Right lung (tissue), 10 donors: ENCODE measurements at places on chromosomes 3 and 15. TPM values are rescaled to one million over a fixed set of nuclear protein-coding genes. Genes with fewer than 3 reads are reported as not detected.

DNA sequence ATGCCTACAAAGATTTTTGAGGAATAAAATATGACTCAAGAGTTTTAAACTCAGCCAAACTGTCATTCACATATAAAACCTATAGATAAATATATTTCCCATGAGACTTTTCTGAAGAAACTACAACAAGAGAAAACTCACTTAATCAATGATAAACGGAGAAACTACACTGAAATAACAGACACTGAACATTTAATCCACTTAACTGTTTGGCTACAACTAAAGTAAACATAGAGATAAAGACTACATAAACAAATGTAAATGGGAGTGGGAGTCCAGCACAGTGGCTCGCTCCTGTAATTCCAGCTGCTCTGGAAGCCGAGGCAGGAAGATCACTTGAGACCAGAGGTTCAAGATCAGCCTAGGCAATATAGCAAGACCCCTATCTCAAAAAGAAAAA lies 79.2 kb downstream of the MEX3B start:
- DNase-seq, result no peak

GRCh38 chr3:128133273-128133883 lies 9.8 kb upstream of the RUVBL1 start:
- no peak for DNase-seq

- DNase-seq, result no peak
Observed at GRCh38 chr3:13880811-13881156, 913 bp upstream of the WNT7A start.

FRMD4B gene
- polyA plus RNA-seq, result 52.6 TPM

DNA sequence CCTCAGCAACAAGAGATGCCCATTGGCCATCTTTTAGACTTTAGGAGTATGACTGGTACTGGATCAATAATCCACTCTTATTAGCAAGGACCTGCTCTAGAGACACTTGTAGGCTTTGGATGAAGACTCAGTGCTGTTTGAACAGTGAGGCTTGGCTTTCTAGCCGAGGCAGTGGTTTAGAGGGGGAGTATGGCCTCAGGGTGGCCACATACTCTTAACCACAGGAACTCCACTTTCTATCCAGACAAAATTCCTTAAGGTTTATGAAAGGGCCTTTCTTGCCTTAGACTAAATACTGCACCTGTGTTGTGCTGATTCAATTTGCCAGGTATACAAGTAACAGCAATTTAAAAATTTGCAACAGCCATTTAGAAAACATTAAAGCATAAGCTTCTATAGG lies 1046.3 kb downstream of the DIPK2A start:
- no peak for DNase-seq

DNA sequence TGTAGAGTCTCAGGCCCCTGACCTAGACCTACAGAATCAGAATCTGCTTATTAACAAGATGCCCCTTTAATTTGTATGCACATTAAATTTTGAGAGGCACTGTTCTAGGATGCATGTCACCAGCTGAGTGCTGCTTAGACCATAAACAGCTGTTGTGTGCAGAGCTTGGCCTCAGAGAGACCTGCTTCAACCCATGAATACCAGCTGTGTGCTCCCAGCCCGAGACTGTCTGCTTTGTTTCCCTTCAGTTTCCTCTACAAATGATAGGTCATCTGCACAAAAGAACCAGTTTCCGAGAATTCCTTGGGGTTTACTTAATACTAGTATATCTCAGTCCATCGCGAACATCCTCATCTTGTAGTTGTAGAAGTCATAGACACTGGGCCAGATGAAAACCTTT lies 158.5 kb upstream of the PFN2 start:
- peak; percentile 55 for DNase-seq

DNA sequence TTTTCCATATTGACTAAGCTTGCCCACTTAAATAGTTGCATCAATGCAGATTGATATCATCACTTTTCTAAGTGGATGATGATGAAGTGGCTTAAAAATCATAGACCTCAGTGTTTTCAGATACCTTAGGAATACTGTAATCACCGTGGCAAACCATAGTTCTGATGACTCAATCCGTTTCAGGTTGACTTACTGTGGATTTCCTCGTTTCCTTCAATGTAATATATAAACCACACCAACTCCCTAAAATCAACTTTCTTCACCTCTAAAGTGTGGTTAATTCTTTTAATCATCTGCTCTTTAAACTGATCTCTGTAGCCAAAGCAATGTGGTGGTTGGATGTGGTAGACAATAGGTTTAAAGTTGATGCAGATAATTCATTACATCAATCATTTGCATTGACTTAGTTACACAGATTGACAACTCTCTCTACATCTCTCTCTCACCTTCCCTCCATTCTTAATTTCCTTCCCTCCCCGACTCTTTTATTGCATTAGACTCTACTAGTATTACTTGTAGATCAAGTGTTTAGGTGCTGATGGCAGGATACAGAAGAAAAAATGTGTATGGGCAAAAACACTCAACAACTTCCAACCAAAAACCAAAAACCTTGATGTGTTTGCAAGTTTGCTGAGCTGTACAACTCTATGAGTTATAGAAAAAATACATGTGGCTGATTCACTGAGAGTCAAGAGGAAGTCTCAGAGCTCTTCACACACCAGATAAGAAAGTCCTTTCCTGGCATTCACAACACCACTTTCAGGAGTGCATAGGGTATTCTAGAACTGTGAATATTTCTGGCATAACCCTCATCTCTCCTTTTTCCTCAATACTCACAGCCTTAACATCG lies 243.5 kb downstream of the NFKBIZ start:
- no peak for DNase-seq

DNA sequence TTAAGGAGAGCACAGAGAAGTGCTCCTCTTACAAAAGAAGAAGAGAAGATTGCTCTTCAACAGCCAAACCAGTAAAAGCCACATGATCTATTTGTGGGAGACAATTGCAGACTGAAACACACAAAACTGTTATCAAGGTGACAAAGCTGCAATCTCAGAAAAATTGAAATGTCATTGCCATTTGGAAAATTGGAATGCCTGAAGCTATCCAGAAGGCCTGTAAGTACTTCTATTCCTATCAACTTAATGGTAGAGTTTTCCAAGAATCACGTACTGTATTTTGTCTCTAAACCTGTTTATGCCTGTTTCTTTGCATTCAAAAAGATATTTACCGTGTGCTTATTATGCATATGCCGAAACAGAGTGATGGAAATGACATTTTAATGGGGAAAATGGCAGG lies 204.7 kb downstream of the GREM1 start:
- DNase-seq, result no peak

DNA sequence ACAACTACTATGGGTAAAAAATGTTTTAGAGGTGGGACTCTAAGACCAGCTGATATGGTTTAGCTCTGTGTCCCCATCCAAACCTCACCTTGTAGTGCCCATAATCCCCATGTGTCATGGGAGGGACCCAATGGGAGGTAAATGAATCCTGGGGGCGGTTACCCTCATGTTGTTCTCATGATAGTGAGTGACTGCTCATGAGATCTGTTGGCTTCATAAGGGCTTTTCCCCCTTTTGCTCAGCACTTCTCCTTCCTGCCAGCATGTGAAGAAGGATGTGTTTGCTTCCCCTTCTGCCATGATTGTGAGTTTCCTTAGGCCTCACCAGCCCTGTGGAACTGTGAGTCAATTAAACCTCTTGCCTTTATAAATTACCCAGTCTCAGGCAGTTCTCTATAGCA lies 45.7 kb downstream of the FAM98B start:
- DNase-seq, result no peak

DNA sequence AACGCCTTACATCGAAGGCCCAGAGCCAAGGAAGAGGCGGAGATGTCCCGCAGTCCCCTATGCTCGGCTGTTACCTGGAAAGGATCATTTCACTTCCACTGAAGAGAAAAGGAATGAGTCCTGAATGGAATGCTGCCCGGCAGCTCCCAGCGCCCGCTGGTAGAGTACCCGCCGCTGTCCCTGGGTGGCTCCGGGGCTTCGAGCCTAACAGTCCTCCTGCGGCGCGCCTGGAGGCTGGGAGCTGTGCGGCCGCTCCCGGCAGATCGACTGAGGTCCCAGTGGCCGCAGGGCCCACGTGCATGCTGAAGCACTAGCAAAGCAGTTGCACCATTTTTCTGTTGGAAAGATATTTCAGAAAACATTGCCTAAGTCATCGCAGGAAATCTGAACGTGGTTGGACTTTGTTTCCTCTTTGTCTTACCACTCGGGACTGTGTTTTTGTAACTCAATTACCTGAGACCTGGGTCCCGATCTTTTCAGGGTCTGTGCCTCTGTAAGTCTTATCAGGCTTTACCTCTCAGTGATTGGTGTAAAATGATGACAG lies 984 bp downstream of the RNU6-1 start:
- no peak for DNase-seq

PTPRG gene
- polyA plus RNA-seq, result 55.5 TPM
